GM10248 (cell line): ENCODE measurements at places on chromosomes 1 and 21.

- no peak for DNase-seq
Measured at GRCh38 chr1:38584448-38585355, 274.9 kb downstream of the RRAGC start.

DNA sequence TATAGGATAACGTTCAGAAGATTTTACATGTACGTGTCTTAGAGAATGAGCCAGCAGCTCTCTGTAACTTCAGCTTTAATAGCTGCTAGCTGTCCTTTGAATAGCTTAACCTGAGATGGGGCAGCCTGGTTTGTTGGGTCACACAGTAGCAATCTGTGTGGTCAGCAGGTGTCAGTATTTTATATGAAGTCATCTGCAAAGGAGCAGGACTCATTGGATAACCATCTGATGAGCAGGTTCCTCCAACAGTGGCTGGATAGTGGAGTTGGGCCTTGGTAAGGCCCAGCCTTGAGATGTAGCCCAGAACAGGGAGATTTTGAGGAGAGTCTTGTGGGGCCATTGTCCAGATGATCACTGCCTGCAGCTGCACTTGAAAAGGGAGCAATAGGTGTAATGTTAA, 6.4 kb downstream of the GSTM5 start:
- no peak for DNase-seq

- DNase-seq, result no peak
Measured at GRCh38 chr21:40770435-40771055, 76.4 kb downstream of the DSCAM start.

DNA sequence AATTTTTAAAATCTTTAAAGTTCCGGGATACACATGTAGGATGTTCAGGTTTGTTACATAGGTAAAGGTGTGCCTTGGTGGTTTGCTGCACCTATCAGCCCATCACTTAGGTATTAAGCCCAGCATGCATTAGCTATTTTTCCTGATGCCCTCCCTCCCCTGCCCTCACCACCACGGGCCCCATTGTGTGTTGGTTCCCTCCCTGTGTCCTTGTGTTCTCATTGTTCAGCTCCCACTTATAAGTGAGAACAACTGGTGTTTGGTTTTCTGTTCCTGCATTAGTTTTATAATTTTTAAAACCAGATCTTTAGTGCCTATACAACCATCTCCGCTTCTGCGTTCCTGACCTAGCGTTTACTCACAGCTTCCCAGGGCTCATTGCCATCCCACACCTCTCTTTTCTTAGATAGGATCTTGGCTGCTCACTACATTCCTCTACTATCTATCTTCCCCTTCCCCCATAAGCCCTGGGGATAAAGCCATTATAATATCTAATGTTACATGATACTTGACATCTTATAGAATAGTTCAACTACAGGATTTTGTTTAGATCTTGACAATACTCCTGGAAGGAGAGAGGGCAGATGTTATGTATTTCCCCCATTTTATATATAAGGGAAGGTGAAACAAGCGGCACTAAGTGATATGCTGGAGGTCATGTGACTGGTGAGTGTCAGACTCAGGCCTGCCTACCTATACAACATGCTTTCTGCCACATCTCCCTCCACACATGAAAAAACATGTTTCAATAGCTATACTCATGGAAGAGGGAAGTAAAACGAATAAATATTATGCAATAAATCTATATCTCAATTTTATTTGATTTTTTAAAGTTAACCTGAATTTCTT, 52.3 kb upstream of the DNAJC6 start:
- DNase-seq, result no peak

GRCh38 chr1:115347282-115347681, 9.2 kb upstream of the NGF start:
- no peak for DNase-seq

DNA sequence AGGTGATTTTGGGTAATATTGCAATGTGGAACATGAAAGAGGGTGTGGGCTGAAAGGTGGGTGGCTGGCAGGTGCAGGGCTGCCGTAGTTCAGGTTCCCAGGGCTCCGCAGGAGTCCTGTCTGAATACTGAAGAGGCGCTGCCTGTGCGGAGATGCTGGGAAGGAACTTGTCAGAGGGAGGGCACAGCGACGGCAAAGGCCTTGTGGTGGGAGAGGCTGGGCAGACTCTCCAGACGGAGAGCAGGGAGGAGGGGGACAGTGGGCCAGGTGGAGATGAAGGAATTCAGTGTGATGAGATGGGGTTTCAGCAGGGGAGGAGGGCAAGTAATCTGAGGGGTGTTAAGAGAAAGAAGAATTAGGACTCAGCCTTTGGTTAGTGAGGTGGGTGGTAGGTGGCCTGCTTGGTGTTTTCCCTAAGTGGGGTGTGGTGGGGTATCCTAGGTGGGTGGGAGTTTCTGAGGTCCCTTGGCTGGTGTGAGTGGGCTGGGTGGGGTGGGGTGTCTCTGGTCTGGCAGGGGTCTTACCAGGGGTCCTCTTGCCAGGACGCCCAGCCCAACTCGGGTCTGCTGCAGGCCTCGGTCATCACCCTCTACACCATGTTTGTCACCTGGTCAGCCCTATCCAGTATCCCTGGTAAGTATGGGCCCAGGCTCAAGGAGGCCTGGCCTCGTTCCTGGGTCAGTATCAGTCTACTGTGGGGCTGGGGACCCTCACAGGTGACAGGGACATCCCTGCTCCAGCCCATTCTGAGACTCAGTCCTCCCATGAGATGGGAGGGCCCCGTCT, 15.6 kb downstream of the SERINC2 start:
- DNase-seq, result no peak
